ENCODE measurements at places on chromosomes 13 and 19. TPM values are rescaled to one million over a fixed set of nuclear protein-coding genes. Genes with fewer than 3 reads are reported as not detected.

Gene ZNF428
- 33.2 TPM for total RNA-seq

Gene GFY
- total RNA-seq: not detected

Gene FXYD3
- 3.8 TPM for total RNA-seq

Gene IGFL1
- total RNA-seq: not detected

Gene PLK5
- not detected for total RNA-seq

DNA sequence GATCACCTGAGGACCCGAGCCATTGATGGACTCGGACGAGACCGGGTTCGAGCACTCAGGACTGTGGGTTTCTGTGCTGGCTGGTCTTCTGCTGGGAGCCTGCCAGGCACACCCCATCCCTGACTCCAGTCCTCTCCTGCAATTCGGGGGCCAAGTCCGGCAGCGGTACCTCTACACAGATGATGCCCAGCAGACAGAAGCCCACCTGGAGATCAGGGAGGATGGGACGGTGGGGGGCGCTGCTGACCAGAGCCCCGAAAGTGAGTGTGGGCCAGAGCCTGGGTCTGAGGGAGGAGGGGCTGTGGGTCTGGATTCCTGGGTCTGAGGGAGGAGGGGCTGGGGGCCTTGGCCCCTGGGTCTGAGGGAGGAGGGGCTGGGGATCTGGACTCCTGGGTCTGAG lies 888 bp downstream of the FGF21 start:
- no peak overlapping the region for H3K4me3 ChIP-seq
- no peak overlapping the region for H3K27ac ChIP-seq
- no peak for DNase-seq
- peaks cover 16% of the 10 kb centered on the region for H3K4me1 ChIP-seq
- no peaks in the 10 kb centered on the region for H3K36me3 ChIP-seq
- H3K27me3 ChIP-seq: no peaks in the 10 kb centered on the region

DNA sequence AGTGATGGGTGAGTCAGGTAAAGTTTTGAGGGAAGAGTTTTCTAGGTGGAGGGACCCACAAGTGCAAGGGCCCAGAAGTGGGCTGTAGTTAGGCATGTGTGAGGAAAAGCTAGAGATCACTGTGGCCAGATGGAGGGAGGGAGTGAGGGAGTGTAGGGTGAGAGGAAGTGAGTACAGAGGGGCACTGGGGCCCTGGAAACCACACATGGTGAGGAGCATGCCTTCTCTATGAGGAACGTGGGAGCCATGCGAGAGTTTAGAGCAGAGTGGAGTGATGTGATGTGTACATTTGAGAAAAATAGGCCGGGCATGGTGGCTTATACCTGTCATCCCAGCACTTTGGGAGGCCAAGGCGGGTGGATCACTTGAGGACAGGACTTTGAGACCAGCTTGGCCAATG lies 14.7 kb upstream of the SHKBP1 start:
- peaks cover 17% of the 10 kb centered on the region for H3K27me3 ChIP-seq
- no peak overlapping the region for H3K27ac ChIP-seq
- H3K4me3 ChIP-seq: no peak overlapping the region
- no peaks in the 10 kb centered on the region for H3K36me3 ChIP-seq
- H3K4me1 ChIP-seq: no peaks in the 10 kb centered on the region

- H3K36me3 ChIP-seq: no peaks in the 10 kb centered on the region
- H3K4me3 ChIP-seq: no peak overlapping the region
- H3K27me3 ChIP-seq: no peaks in the 10 kb centered on the region
- H3K27ac ChIP-seq: no peak overlapping the region
- H3K4me1 ChIP-seq: peaks cover 6% of the 10 kb centered on the region
Measured at GRCh38 chr13:20457670-20458069, 68.0 kb downstream of the CRYL1 start.

GRCh38 chr13:24207841-24208667 lies 47.5 kb downstream of the SPATA13 start:
- no peak for DNase-seq
- no peaks in the 10 kb centered on the region for H3K36me3 ChIP-seq
- H3K4me1 ChIP-seq: peaks cover 21% of the 10 kb centered on the region
- no peaks in the 10 kb centered on the region for H3K27me3 ChIP-seq

DNA sequence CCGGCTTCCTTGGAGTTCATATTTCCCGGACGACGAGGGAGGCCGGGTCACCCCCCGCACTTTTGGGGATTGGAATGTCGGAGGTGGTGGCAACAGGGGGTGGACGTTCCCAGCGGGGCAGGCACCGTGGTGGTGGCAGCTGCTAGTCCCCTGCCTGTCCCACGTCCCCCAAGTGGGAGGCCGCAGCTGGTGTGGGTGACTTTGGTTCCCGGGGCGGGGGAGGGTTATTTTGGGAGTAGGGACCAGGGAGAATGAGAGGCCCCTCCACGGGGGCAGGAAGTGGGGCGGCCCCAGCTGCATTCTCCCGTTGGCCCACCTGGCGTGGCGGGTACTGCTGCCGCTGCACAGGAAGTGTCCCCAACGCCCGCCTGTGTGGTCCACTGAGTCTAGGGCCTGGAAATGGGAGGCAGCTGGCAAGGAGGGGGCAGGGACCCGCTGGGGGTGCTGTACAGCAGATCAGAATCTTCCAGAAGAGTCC lies 11.1 kb upstream of the PLIN3 start:
- no peaks in the 10 kb centered on the region for H3K36me3 ChIP-seq
- H3K4me3 ChIP-seq: no peak overlapping the region
- H3K27ac ChIP-seq: peak overlapping the region; percentile 46
- H3K4me1 ChIP-seq: peaks cover 20% of the 10 kb centered on the region
- no peak for DNase-seq

- no peak overlapping the region for H3K27ac ChIP-seq
- no peaks in the 10 kb centered on the region for H3K27me3 ChIP-seq
- no peak for DNase-seq
- no peak overlapping the region for H3K4me3 ChIP-seq
- no peaks in the 10 kb centered on the region for H3K4me1 ChIP-seq
Measured at GRCh38 chr13:112880221-112880641, 88.8 kb upstream of the MCF2L start.

DNA sequence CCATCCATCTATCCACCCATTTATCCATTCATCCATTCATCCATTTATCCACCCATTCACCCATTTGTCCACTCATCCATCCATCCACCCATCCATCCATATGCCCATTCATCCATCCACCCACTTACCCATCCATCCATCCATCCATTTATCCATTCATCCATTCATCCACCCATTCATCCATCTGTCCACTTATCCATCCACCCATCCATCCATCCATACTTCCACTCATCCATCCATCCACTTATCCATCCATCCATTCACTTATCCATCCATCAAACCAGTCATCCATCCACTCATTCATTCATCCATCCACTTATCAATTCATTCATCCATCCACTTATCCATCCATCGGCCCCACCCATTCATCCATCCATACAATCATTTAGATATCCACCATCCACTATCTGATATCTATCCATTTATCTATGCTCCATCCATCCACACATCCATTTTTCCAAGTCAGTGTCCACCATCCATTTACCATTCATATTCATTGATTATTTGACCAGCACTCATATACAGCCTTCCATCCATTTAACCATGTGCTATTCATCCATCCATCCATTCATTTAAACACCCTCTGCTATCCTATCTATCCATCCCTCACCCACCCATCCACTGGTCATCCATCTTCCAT lies 2.8 kb downstream of the TMEM221 start:
- H3K4me3 ChIP-seq: no peak overlapping the region
- H3K27ac ChIP-seq: no peak overlapping the region
- no peaks in the 10 kb centered on the region for H3K36me3 ChIP-seq
- H3K27me3 ChIP-seq: peaks cover 8% of the 10 kb centered on the region

GRCh38 chr13:20721454-20722357 lies 18.2 kb downstream of the IL17D start:
- H3K27ac ChIP-seq: no peak overlapping the region
- no peaks in the 10 kb centered on the region for H3K36me3 ChIP-seq
- no peak for DNase-seq
- peak overlapping the region; percentile 43 for H3K4me3 ChIP-seq
- no peaks in the 10 kb centered on the region for H3K27me3 ChIP-seq

- no peaks in the 10 kb centered on the region for H3K4me1 ChIP-seq
- no peak overlapping the region for H3K27ac ChIP-seq
- DNase-seq: no peak
- H3K36me3 ChIP-seq: no peaks in the 10 kb centered on the region
- no peak overlapping the region for H3K4me3 ChIP-seq
- no peaks in the 10 kb centered on the region for H3K27me3 ChIP-seq
Measured at GRCh38 chr13:90091611-90092010, 1255.9 kb upstream of the MIR17HG start.

DNA sequence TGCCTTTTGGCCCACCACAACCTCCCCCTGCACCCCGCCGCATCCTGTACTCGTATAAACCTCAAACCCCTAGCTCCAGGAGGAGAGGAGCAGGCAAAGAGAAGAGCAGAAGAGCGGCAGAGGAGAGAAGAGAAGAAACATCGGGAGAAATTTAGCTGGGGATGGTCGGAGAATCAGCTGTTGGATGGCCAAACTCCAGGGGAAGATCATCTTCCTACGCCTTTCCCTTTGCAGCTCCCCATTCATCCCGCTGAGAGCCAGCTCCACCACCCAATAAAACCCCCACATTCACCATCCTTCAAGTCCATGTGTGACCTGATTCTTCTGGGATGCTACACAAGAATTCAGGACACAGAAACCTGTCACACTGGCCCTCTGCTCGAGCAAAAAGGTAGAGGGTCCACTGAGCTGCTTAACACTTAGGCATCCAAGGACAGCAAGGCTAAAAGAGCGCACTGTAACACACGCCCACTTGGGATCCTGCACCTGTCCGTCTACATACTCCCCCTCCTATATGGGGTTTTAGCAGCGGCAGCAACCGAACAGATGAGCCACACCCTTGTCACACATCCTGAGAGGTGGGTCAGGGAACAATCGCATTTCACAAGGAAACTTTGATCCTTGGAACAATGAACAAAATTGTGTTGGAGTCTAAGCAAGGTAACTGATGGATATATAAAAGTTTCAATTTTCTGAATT lies 51.6 kb upstream of the MIR17HG start:
- no peak overlapping the region for H3K27ac ChIP-seq
- no peak for DNase-seq
- no peaks in the 10 kb centered on the region for H3K27me3 ChIP-seq
- no peak overlapping the region for H3K4me3 ChIP-seq
- H3K36me3 ChIP-seq: no peaks in the 10 kb centered on the region

- no peak overlapping the region for H3K4me3 ChIP-seq
- H3K27me3 ChIP-seq: peaks cover 7% of the 10 kb centered on the region
- DNase-seq: no peak
- H3K27ac ChIP-seq: no peak overlapping the region
- H3K4me1 ChIP-seq: peaks cover 10% of the 10 kb centered on the region
- H3K36me3 ChIP-seq: no peaks in the 10 kb centered on the region
Measured at GRCh38 chr13:57624565-57625435, 6.7 kb upstream of the PCDH17 start.

DNA sequence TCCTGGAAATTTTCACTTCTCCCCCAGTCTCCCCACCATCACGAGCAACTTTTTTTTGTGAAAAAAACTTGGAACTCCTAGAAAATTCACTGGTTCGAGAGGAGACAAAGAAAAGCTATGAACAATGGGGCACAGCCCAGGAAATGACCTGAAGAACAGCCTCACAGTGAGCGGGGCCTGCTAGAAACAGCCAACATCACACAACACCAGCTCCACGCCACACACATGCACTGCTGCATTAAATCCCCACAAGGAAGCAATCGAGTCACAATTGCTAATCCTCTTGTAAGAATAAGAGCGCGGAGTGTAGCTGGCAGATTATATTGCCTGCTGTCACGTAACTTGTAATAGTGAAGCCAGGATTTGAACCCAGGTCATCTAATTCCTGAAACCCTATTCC lies 48.8 kb downstream of the SLC7A1 start:
- no peaks in the 10 kb centered on the region for H3K27me3 ChIP-seq
- peaks cover 11% of the 10 kb centered on the region for H3K36me3 ChIP-seq
- peaks cover 2% of the 10 kb centered on the region for H3K4me1 ChIP-seq
- DNase-seq: no peak

DNA sequence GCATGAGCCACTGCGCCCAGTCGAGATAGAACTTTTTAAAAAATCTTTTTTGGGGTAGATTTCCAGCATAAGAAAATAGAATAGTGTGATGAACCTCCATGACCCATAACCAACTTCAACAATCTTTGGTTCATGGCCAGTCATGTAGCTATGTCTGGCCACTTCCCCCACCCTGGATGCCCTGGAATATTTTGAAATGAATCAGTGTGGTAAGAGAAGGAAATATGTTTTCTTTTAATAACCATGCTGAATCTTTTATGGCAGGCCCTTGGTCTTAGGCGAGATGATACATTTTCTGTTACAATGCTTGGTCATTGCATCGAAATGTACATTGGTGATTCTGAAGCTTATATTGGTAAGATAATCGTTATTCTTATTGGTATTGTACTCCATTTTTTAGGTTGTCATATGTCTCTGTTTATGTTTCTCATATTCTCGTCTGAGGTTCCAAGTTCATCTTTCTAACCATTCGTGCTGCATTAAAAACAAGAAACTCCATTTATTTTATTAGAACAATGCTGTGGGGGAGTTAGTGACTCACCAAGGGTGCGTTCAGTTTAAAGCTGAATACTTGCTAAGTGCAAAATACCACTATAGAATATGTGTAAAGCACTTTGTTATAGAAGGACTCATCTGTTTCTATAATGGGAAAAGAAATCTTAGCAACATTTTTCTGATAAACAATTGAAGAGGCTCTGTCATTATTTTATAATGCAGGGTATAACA lies 16.4 kb upstream of the UPF3A start:
- no peak for DNase-seq
- H3K4me3 ChIP-seq: no peak overlapping the region
- no peak overlapping the region for H3K27ac ChIP-seq
- no peaks in the 10 kb centered on the region for H3K27me3 ChIP-seq
- peaks cover 100% of the 10 kb centered on the region for H3K36me3 ChIP-seq

GRCh38 chr13:20672772-20673171 lies 30.7 kb upstream of the IL17D start:
- H3K4me1 ChIP-seq: no peaks in the 10 kb centered on the region
- DNase-seq: no peak
- no peak overlapping the region for H3K27ac ChIP-seq
- no peaks in the 10 kb centered on the region for H3K27me3 ChIP-seq
- no peak overlapping the region for H3K4me3 ChIP-seq

GRCh38 chr19:7980168-7980567 lies 25.3 kb downstream of the ELAVL1 start:
- H3K4me3 ChIP-seq: no peak overlapping the region
- no peak overlapping the region for H3K27ac ChIP-seq
- no peaks in the 10 kb centered on the region for H3K27me3 ChIP-seq

GRCh38 chr19:49132974-49133609 lies 13.7 kb downstream of the PPFIA3 start:
- no peaks in the 10 kb centered on the region for H3K36me3 ChIP-seq
- H3K27me3 ChIP-seq: no peaks in the 10 kb centered on the region
- peaks cover 38% of the 10 kb centered on the region for H3K4me1 ChIP-seq
- H3K27ac ChIP-seq: peak overlapping the region; percentile 48
- DNase-seq: no peak

DNA sequence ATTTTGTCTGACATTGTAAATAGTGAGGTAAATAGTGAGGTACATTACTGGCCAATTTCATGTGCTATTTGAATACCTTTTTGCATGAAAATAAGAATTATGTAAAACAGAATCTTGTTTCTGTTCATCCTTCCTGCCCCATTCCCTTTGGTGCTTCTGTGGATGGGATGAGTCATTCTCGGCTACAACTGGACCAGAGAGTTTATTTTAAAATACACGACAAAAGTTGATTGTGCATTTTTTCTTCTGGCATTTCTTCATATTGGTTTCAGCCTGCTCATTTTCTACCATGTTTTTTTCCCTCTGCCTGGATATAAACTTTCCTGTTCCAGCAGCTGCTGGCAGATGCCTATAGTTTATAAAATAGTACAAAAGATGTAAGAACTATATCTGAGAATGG lies 107.5 kb downstream of the CYSLTR2 start:
- H3K36me3 ChIP-seq: no peaks in the 10 kb centered on the region
- no peak overlapping the region for H3K4me3 ChIP-seq

- peaks cover 95% of the 10 kb centered on the region for H3K36me3 ChIP-seq
- DNase-seq: no peak
- H3K4me1 ChIP-seq: peaks cover 8% of the 10 kb centered on the region
- no peak overlapping the region for H3K4me3 ChIP-seq
Measured at GRCh38 chr19:16836115-16837034, 7.2 kb downstream of the SIN3B start.

All from esophagus muscularis mucosa (tissue), 4 donors.